ENCODE measurements at places on chromosomes 2 and 18. TPM values are rescaled to one million over a fixed set of nuclear protein-coding genes. Genes with fewer than 3 reads are reported as not detected.

RGPD8 gene
- total RNA-seq, result 16.8 TPM

DNA sequence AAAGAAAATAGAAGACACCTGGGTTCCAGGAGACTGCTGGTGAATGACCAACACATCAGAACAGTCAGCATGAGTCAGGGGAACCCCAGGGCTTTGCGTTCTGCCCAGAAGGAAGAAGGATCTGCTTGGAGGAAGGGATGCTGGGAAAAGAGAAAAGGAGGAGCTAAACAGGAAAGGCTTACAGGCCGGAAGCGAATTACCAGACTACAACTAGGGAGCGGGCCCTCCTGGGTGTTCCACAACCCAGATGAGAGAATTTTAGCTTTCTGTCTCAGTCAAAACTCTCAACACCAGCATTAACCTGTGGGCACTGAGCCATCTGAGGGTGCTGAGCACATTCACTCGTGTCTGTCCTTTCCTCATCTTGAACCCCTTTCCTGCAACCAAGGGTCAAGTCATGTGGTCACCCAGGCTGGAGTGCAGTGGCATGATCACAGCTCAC lies 19.2 kb downstream of the CDC42EP3 start:
- H3K27ac ChIP-seq, result peak overlapping the region; percentile 50
- DNase-seq, result peak; percentile 91
- peaks cover 61% of the 10 kb centered on the region for H3K36me3 ChIP-seq

- no peaks in the 10 kb centered on the region for H3K36me3 ChIP-seq
- DNase-seq, result no peak
- peaks cover 6% of the 10 kb centered on the region for H3K4me1 ChIP-seq
- no peak overlapping the region for H3K27ac ChIP-seq
- H3K27me3 ChIP-seq, result no peaks in the 10 kb centered on the region
- H3K4me3 ChIP-seq, result no peak overlapping the region
Measured at GRCh38 chr2:171655586-171655985, 31.7 kb upstream of the DYNC1I2 start.

MARS2 gene
- total RNA-seq, result 5.8 TPM

GNAL gene
- 3.0 TPM for total RNA-seq

TDRD15 gene
- total RNA-seq, result not detected

CYTIP gene
- total RNA-seq, result not detected

- peak; percentile 29 for DNase-seq
- no peaks in the 10 kb centered on the region for H3K36me3 ChIP-seq
- H3K27me3 ChIP-seq, result peaks cover 80% of the 10 kb centered on the region
- no peak within 1 kb of the TSS for H3K4me3 ChIP-seq
- H3K27ac ChIP-seq, result no peak within 1 kb of the TSS
Measured at GRCh38 chr2:108988796-108989713, at the start of gene EDAR. TSS of gene EDAR (minus strand) at chr2:108989220. CDS start at chr2:108931014, 58,206 bp downstream.

DNA sequence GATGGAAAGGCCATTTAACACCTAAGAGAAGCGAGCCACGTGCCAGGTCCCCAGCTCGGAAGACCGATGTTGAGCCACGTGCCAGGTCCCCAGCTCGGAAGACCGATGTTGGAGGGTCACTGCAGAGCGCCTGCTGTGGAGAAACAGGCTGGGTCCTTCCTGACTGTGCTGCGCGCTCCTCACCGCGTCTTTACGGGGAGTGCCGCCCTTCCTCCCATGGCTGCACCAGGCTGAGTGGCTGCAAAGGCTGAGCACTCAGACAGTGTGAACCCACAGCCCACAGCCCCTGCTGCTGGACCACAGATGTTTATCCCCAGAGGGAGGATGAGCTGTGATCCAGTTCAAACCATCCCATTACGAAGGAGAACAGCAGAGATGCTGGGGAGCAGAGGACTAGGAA lies 55.7 kb downstream of the RTP5 start:
- no peak for DNase-seq
- no peaks in the 10 kb centered on the region for H3K4me1 ChIP-seq
- H3K27me3 ChIP-seq, result peaks cover 7% of the 10 kb centered on the region
- H3K36me3 ChIP-seq, result no peaks in the 10 kb centered on the region
- no peak overlapping the region for H3K27ac ChIP-seq

POTEF gene
- total RNA-seq, result not detected

GALR1 gene
- not detected for total RNA-seq

POTEI gene
- not detected for total RNA-seq

CD207 gene
- total RNA-seq, result not detected

DNA sequence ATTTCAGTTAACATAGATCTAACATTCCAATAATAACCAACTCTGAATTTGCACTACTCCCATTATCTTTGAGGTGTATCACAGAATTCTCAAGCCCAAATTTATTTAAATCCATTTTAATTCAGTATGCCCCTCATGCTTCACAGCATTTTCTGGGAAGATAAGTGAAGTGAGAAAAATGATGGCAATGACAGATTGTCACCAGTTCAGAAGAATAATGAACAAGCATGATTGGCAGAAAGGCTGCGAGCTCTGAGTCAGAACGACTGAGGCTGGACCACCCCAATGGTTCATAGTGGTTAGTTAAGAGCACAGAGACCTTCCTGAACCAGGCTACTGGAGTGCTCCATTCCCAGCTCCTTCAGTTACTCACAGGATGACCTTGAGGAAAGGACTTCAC lies 4.9 kb downstream of the SPRED2 start:
- H3K27ac ChIP-seq, result no peak overlapping the region

KHK gene
- total RNA-seq, result not detected

IL1B gene
- 0.86 TPM for total RNA-seq

DNA sequence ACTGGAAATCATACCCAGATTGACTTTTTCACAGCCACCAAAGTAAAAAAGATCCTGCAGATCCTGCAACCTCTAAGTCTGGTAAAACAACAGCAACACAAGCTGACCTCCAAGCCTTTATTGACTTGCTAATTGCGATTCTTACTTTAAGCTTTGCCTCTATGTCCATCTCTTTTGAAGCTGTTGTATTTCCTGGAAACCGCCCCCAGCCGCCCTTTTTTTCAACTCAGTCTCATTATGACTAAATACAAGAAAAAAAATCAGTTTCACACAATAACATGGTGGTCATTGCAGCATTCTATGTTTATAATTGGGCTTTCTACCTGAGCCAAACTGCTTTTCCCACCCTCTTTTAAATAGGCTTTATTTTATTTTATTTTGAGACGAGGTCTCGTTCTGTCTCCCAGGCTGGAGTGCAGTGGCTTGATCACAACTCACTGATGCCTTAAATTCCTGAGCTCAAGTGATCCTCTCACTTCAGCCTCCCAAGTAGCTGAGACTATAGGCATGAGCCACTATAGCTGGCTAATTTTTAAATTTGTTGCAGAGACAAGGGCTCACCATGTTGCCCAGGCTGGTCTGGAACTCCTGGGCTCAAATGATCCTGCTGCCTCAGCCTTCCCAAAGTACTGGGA lies 76.2 kb downstream of the MOGAT1 start:
- no peak for DNase-seq
- H3K27me3 ChIP-seq, result no peaks in the 10 kb centered on the region
- H3K36me3 ChIP-seq, result no peaks in the 10 kb centered on the region
- H3K4me1 ChIP-seq, result no peaks in the 10 kb centered on the region
- no peak overlapping the region for H3K27ac ChIP-seq

GRCh38 chr2:231918501-231919330 lies 7.5 kb downstream of the NPPC start:
- no peak for DNase-seq
- no peaks in the 10 kb centered on the region for H3K4me1 ChIP-seq
- peaks cover 19% of the 10 kb centered on the region for H3K27me3 ChIP-seq
- H3K27ac ChIP-seq, result no peak overlapping the region

SERPINB10 gene
- total RNA-seq, result not detected

- H3K36me3 ChIP-seq, result peaks cover 96% of the 10 kb centered on the region
- H3K27ac ChIP-seq, result peak overlapping the region; percentile 56
- no peak overlapping the region for H3K4me3 ChIP-seq
- H3K27me3 ChIP-seq, result no peaks in the 10 kb centered on the region
- peaks cover 82% of the 10 kb centered on the region for H3K4me1 ChIP-seq
Measured at GRCh38 chr2:105378921-105379383, 19.9 kb downstream of the FHL2 start.

DNA sequence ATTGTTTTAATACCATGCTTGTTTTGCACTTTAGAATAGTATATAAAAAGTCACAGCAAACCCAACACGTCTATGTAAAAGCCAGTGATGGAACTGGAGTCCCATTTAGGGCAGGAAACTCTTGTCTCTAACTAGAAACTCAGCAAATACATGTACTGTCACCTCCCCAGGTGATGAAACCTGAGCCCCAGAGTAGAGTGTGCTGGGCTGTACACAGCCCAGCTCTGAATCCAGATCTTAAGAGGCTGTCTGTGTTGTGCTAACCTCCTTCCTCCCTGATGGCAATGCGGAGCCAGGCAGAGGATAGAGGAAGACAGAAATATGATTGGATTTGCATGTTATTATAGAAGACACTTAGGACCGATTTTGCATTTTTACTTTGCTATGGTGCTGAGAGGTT lies 317.5 kb upstream of the TRIB2 start:
- no peak overlapping the region for H3K27ac ChIP-seq
- no peaks in the 10 kb centered on the region for H3K36me3 ChIP-seq
- H3K4me3 ChIP-seq, result no peak overlapping the region
- no peaks in the 10 kb centered on the region for H3K27me3 ChIP-seq

DNA sequence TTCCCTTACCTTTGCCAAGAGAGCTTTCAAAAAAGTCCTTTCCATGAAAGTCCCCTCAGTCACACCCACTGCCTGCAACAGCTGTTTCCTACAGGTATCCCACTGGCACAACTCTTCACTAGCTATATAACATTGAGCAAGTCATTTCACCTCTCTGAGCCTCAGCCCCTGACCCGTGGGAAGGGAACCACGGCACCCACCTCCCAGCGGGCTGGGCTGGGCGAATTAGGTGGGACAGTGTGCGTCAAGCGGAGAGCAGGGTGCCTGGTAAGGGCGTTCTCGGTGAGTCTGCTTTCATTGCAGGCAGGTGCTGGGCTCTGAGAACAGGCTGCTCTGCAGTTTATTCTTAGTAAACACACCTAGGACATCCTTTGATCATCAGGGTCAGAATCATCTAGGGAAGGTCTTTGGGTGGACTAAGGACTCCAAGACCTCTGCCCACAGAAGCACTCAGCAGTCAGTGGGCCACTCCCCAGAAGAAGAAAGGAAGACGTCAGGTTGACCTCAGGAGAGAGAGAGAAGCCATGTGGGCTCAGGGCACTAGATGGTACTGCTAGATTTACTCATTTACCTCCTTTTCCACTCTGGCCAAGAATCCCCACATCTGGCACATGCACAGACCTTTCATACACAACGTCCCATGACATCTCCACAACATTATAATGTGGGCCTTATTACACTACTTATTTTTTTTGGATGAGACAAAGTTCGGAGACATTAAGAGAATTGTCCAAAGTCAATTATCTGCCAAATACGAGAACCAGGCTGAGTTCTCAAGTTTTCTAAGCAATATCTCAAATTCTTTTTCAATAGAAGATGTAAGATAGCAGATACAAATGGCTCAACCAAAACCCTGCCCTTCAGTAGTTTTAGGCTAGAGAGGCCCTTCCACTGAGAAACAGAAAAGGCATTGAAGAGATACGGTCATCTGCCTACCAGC lies 79.9 kb downstream of the GALNT14 start:
- H3K4me3 ChIP-seq, result no peak overlapping the region
- DNase-seq, result no peak
- H3K36me3 ChIP-seq, result no peaks in the 10 kb centered on the region
- H3K27ac ChIP-seq, result no peak overlapping the region
- H3K27me3 ChIP-seq, result no peaks in the 10 kb centered on the region

KATNAL2 gene
- total RNA-seq, result 9.6 TPM

OSBPL6 gene
- 6.3 TPM for total RNA-seq

DNA sequence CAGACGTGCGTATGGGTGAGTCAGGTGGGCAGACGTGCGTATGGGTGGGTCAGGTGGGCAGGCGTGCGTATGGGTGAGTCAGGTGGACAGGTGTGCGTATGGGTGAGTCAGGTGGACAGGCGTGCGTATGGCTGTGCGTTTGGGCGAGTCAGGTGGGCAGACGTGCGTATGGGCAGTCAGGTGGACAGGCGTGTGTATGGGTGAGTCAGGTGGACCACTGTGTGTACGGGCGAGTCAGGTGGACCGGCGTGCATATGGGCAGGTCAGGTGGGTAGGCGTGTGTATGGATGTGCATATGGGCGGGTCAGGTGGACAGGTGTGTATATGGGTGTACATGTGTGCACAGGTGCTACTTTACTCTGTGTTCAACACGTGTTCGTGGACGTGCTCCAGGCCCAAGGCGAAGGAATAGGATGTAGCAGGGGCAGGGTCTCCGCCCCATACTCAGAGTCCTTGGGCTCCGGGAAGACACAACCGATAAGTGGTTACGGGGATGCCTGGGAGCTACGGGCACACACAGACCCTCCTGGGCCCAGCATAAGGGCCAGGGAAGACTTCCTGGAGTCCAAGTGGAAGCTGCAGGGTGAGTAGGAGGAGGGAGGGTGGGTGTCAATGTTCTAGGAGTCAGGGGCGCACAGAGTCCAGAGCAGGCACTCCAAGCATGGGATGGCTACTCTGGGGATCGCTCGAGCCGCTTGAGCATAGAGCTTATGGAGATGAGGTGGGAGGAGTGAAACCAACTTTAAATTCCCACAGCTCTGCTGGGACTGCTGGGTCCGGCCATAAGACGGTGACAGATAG lies 27.1 kb upstream of the KLF11 start:
- H3K36me3 ChIP-seq, result no peaks in the 10 kb centered on the region
- no peaks in the 10 kb centered on the region for H3K27me3 ChIP-seq
- DNase-seq, result no peak
- no peak overlapping the region for H3K27ac ChIP-seq
- peaks cover 8% of the 10 kb centered on the region for H3K4me1 ChIP-seq

- H3K27me3 ChIP-seq, result no peaks in the 10 kb centered on the region
- H3K4me3 ChIP-seq, result peak overlapping the region; percentile 20
- H3K36me3 ChIP-seq, result no peaks in the 10 kb centered on the region
- H3K27ac ChIP-seq, result peak overlapping the region; percentile 63
Measured at GRCh38 chr2:18829251-18829902, 240.0 kb upstream of the NT5C1B start.

- no peak overlapping the region for H3K27ac ChIP-seq
- DNase-seq, result no peak
- no peak overlapping the region for H3K4me3 ChIP-seq
- H3K4me1 ChIP-seq, result peaks cover 7% of the 10 kb centered on the region
Measured at GRCh38 chr2:175062787-175063585, 57.8 kb upstream of the CHN1 start.

DNA sequence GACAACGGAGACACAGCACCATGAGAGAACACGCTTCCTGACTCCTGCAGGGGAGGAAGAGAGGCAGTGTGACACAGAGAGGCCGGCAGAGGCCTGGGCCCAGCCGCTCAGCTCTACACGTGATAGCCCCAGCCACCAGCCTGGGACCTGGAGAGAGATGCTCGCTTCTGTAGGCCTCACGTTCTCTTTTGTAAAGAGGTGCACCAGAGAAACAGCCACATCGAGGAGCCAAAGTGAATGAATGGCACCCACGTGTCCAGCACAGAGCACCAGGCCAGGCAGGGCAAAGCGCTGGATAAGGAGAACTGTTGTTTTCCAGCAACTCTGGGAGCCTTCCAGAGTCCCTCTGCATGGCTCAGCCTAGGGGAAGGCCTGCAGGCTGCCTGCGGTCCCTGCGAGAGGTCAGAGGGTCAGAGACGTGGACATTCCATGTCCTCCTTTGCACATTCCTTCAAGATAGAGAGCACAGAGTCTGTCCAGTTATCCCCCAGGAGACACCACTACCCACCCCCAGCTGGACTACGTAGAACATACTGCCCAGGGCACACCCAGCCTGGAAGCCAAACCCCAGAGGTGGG lies 14.2 kb downstream of the LIMS2 start:
- H3K27ac ChIP-seq, result peak overlapping the region; percentile 73
- no peaks in the 10 kb centered on the region for H3K36me3 ChIP-seq
- no peak overlapping the region for H3K4me3 ChIP-seq
- no peaks in the 10 kb centered on the region for H3K27me3 ChIP-seq
- peaks cover 16% of the 10 kb centered on the region for H3K4me1 ChIP-seq

LRP1B gene
- total RNA-seq, result not detected

ERCC3 gene
- total RNA-seq, result 42.9 TPM
